Kidney (tissue), 22 donors: ENCODE measurements at places on chromosomes 11 and 22. TPM values are rescaled to one million over a fixed set of nuclear protein-coding genes. Genes with fewer than 3 reads are reported as not detected.
A peak's percentile ranks its signal among the peaks of the same experiment; 100 is the strongest.

- no peak for DNase-seq
Observed at GRCh38 chr11:9834291-9834690, 170.4 kb downstream of the SWAP70 start.

- DNase-seq: no peak
Observed at GRCh38 chr22:43008921-43009320, 6.0 kb downstream of the PACSIN2 start.

DNA sequence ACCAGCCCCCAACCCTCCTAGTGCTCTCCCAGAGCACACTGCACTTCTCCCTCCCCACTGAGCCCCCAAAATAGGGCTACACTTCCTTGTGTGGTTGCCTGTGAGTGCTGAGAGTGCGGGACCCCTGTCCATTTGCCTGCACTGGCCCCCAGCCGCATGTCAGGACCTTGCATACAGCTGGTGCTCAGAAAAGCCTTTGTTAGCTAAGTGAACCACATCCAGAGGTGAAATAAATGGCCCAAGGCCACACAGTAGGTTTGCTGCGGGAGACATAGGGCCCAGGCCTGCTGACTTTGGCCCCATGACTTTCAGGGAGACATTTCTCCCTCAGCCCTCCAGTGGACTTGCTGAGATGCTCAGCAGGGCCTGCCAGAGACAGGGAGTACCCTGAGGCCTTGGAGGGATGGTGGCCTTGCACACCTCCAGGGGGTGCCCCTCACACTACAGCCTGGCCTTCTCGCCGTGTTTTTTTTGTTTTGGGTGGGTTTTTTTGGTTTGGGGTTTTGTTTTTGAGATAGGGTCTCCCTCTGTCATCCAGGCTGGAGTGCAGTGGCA is 10.2 kb downstream of the SSTR3 start:
- no peak for DNase-seq

DNA sequence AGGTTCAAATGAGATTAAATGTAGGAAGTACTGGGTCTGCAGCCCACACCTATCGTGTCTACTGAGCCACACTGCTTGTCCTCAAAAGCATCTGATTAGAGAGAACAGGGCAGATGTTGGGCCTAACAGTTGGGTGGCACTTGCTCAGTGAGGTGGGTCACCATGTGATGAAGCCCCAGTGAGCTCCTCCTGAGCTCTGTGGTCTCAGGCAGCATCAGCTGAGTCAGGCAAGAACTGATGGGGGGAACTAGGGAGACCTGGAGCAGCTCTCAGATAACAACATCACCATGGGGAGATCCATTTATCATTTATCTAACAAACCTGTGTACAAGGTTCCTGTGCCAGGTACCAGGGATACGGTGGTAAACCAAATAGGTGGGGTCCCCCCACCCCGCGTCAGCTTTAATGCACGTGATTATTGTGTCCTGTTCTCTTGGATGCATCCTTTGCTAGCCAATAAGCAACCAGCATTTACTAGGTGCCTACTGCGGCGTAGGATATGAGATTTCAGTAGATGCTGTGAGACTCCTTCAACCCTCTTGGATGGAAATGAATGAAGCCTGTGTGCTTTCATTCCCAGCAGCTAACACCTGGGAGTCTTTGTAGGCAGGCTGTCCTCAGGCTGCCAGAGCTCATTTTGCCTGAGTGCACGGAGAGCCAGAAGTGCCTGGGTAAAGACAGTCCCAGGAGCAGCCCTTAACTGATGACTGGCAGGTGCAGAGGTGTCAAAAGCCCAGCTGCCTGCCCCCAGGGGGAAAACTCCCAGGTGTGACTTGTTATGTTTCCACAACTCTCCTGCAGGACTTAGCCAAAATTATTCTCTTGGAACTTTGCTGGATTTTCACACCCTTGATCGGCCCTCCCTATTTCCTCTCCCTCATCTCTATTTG is 73.6 kb upstream of the NARS2 start:
- no peak for DNase-seq

- DNase-seq: no peak
Observed at GRCh38 chr11:20489948-20490347, 102.4 kb downstream of the PRMT3 start.

DNA sequence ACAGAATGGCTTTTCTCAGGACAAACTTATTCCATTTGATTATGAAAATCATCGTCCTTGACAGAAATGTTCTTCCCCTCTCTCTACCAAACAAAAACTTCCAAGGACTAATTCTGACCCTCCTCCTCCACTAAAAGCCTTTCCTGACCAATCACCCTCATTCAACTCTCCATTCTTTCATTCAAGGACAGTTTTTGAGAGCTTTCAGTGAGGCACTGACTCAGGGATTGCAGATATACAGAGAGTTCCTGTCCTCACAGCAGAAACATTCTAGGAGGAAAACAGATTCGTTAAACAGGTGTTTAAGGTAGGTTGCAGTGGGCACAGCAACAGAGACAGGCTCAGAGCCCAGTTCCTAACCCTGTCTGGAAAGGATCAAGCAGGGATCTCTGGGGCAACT is 41.5 kb downstream of the OR4D9 start:
- no peak for DNase-seq

GRCh38 chr22:38110863-38111852 is 674 bp upstream of the BAIAP2L2 start:
- DNase-seq: peak; percentile 73

DNA sequence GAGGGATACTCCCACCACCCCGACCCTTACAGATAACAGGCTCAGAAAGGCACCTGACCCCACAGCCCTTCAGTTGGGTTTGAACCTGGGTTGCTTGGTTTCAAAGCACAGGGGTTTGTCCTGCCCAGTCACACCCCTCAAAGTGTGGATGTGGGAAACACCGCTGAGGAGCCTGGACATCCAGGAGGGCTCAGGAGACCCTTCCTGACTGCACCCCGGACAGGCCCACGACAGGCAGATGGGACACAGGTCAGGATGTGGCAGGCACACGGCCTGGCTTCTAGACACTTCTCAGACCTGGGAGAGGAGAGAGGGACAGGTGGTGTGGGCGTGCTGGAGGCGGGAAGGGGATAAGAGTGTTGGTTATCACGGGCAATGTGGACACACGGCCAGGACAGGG is 932.3 kb downstream of the BRD1 start:
- DNase-seq: no peak

LZTR1 gene
- 66.4 TPM for total RNA-seq

BBOX1 gene
- 159 TPM for total RNA-seq

MDK gene
- total RNA-seq: 38.3 TPM

ACRV1 gene
- total RNA-seq: not detected
